ENCODE measurements at places on chromosomes 7 and 10.

- DNase-seq, result no peak
These were observed 24.5 kb downstream of the UNCX start for GRCh38 chr7:1257221-1257620.

DNA sequence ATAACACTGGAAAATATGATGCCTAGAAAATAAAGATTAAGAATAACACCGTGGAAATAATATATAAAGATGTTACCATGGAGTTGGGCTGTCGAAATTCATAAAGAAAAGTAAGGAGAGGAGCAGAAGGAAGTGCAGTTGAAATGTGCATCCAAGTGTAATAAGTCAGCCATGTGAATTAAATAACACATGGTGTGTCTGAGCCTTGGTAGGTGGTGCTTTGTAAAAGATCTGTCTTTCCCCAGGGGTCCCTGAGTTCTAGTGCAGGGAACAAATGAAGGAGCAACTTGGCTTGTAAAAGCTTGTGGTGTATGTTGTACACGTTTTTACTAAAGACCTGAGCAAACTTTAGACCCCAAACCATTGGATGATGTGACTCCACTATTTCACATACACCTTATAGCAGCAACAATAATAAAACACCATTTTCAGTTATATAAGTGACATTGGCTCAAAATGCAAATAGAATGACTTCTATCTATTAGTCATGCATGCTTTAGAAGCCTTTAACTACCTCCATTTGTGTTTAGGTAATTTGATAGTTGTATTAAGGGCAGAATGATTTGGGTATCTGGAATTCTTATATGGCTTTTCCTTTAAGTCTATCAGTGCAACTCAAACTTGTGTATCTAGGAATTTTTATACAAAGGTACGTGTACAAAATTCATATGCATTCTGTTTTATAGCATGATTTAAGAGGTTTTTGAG, 11.3 kb downstream of the STARD3NL start:
- no peak for DNase-seq

- peak; percentile 49 for DNase-seq
These were observed 68.9 kb upstream of the NMT2 start for GRCh38 chr10:15237351-15237750.

GRCh38 chr7:4006687-4007086, 675.4 kb upstream of the FOXK1 start:
- DNase-seq, result no peak

DNA sequence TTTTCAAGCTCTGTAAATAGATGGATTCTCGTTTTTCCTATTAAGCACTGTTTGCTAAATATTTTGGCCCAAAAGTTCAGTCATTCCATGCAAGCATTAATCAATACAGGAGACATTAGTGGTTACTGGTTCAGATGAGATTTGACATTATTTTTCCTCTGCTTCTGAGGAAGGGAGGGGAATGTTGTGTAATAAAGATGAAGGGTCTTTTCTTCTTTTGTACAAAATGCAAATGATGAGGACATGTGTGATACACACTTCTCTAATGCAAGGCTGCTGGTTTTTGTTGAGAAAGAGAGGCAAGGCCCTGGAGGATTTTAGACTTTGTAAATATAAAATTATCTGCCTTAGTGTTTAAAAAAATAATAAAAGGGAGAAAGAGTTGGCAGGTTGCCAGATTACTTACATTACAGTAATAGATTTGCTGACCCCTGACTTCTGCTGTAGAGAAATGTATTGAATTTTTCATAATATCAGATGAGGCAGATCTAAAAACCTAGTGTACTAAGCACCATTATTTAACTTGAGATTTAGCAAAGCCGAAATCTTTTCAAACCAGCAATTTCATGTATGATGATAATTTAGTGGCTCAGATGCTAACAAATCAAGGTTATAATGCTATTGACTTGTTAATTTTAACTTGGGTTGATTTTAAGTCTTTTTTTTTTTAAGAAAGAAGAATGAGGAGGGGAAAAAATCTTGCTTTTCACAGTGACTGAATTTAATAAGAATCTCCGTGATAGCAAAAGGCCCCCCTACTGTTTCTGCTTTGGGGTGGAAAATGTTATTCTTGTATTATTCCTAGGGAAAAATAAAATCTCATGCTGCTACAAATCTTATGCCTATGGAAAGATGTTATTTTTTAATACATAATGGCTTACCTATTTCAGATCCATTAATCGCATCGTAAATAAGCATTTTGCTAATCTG, 180.1 kb downstream of the ARID5B start:
- no peak for DNase-seq

GRCh38 chr10:129936266-129936922, 27.7 kb downstream of the EBF3 start:
- peak; percentile 18 for DNase-seq

All from glutamatergic neuron (in vitro differentiated cells).